ENCODE measurements at places on chromosomes 2 and 18.

DNA sequence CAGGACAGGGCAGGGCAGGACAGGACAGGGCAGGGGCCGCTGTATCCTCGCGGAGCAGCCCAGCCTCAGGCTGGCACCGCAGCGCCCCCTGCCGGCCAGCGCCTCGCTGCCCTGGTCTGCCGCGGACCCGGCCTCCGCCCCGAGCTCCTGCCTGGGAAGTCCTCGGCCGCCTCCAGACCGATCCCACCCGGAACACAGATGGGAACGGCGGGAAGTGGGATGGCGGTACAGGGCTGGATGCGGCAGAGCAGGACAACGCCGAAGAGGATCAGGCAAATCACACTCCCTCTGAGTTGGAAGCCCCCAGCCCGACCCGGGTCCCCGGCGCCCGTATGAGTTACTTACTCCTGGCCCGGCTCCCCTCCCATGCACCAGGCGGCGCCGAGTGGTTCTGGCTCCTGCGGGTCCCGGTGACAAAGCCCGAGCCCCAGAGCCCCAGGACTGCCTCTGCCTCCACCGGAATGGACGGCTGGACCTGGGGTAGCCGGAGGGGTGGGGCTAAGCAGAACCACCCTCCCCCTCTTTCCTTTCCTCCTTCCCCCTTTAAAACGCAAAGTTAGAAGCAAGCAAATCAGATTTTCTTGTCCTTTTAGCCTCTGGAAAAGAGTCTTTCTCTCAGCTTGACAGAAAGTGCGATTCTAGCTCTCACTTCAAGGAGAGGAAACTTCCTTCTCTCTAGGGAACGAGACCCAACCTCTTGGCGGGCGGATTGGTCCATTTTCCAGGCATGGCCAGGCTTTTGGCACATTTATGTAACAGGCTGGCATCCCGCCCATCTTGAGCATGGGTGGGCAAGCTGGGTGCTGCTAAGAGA, at the start of gene TP53I3:
Gene TP53I3 (minus strand): TSS at position 449 of the 814 bp plus-strand sequence. CDS start 508 bp downstream, outside the sequence.
- DNase-seq, result peak; percentile 78

- DNase-seq, result no peak
Observed at GRCh38 chr2:109168086-109168485, 39.1 kb downstream of the SH3RF3 start.

GRCh38 chr2:206095536-206096332, 9.8 kb upstream of the INO80D start:
- no peak for DNase-seq

DNA sequence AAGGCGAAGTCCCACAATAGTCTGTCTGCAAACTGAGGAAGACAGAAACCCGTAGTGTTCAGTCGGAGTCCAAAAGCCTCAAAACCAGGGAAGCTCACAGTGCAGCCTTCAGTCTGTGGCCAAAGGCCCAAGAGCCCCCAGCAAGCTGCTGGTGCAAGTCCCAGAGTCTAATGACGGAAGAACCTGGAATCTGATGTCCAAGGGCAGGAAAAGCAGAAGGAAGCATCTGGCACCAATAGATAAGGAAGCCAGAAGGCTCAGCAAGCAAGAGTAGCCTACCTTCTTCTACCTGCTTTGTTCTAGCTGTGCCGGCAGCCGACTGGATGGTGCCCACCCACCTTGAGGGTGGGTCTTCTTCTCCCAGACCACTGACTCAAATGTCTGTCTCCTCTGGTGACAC, 21.8 kb downstream of the CFAP210 start:
- no peak for DNase-seq

DNA sequence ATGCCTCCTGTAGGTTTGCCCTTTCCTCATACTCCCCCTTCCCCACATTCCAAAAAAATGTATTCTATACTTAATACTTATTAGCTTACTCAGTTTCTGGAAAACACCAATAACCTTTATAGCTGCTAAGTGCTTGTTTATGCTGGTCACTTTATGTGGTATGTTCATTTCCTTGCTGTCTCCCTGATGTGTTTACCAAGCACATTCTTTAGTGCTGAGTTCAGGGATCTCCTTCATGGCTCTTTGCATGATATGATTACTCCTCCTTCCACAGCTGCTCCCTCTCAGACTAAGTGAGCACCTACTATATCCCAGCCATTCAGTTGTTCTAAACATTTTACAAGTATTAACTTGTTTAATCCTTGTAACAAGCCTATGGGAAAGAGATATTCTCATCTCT, 698.3 kb upstream of the FANCL start:
- DNase-seq, result no peak

- no peak for DNase-seq
Observed at GRCh38 chr2:179702912-179703311, 158.5 kb downstream of the ZNF385B start.

GRCh38 chr2:130823171-130823885, 13.4 kb upstream of the ARHGEF4 start:
- no peak for DNase-seq

GRCh38 chr18:60981682-60982328, 351.4 kb upstream of the CDH20 start:
- DNase-seq, result no peak

DNA sequence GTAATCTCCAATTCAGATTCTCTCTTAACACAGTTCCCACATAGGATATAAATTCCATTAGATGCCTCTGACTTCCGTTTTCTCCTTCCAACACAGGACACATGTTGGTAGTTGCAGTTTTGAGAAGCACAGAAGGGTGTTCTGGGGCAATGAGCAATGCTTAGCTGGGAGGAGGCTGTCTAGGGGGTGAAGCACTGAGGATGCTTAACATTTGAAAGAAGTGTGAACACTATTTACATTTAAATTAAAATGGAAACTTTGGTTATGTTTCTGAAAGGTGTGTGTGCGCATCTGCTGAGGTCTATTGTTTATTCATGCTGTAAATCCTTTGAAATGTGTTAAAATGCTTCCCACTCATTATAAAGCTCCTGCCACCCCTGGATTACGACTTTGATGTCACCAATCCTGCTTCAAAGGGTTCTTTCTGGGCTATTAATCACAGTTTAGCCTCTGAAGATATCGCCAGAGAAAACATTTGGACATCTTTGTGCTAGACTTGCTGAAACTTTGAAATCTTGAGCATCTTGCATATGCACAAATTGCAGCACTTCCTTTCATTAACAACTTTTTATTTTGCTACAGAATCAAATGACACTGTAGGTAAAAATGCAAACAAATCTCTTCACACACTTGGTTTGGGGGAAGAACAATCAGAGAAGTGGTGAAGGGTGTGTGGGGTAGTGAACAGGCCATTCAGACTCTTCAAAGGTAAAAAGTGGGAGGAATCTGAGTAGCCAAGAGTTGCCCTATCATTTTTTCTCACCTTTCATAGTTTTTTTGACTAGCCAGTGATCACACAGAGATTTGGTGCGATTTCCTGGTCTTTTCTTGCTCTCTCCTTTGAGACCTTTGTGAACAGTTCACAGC, 258.4 kb downstream of the MYO3B start:
- no peak for DNase-seq

DNA sequence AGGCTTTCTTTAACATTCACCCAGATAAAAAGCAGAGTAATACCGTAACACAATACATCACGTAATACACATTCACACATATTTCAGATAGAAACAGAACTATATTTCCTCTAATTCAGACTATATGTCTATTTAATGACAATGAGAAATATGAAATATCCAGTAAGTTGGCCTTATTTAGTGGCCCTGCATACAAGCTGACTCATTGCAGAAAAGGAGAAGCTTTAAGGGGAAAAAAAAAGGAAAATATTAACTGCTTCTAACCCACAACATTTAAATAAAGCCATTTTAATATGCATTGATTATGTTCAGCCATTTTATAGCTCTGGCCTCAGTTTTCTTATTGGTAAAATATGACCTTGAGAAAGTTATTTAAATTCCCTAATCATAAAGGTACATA, 94.8 kb downstream of the PPP1R1C start:
- no peak for DNase-seq

GRCh38 chr2:136215908-136216472, 98.0 kb upstream of the CXCR4 start:
- no peak for DNase-seq

DNA sequence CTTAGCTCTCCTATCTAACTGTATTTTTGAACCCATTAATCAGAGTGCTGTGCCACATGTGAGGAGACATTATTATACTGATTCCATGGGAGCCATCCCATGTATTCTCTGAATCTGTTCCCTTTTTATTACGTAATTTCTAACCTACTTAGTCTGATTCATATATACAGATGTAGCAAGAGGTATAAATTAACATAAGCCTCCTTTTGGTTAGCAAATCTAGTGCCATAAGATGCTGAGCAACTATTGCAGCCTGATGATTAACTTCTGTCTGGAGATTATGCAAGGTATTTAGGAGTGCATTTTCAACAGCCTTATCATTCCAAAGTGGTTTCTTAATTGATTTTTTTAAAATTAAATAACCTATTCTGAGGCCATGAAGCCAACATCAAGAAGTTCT, 114.1 kb upstream of the MSH2 start:
- no peak for DNase-seq

DNA sequence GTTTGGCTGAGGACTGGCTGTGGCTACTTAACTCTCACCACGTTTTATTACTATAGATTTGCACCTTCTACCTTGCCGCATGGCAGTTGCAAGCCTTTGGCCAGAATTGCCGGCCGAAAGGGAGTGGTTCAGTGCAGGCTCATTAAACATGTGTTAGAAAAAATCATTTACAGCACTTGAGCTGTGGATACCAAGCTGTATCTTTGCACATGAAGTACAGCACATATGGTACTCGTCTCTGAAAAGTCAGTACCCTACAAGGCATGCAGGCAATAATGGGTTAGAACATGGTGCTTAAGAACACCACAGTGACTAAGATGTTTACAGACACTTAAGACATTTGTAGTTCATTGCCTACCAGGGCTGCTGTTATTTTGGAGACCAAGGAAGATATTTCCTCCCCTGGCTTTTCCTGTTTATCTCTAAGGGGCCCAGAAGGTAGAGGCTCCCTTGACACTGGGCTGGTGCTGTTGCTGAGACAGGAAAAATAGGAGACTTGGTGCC, 103.1 kb downstream of the ZNF532 start:
- no peak for DNase-seq

GRCh38 chr2:226247289-226248275, 552.0 kb downstream of the IRS1 start:
- no peak for DNase-seq

DNA sequence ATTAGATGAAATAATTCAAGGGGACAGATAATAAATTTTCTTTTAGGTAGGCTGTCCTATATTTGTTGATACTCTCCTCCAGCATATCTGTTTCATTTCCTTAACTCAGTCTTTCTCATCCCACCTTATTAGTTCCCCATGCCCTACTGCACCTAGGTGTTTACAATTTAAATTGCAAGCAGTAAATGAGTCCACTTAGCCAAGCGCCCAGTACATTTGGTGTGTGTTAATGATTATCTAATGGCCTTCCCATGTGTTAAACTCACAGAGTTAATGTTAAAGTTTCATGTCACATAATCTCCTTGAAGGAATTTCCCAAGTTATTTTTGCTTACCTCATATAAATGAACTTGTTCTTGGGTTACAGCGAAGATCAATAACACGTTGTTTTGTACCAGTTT, 31.2 kb downstream of the ITGB6 start:
- no peak for DNase-seq

DNA sequence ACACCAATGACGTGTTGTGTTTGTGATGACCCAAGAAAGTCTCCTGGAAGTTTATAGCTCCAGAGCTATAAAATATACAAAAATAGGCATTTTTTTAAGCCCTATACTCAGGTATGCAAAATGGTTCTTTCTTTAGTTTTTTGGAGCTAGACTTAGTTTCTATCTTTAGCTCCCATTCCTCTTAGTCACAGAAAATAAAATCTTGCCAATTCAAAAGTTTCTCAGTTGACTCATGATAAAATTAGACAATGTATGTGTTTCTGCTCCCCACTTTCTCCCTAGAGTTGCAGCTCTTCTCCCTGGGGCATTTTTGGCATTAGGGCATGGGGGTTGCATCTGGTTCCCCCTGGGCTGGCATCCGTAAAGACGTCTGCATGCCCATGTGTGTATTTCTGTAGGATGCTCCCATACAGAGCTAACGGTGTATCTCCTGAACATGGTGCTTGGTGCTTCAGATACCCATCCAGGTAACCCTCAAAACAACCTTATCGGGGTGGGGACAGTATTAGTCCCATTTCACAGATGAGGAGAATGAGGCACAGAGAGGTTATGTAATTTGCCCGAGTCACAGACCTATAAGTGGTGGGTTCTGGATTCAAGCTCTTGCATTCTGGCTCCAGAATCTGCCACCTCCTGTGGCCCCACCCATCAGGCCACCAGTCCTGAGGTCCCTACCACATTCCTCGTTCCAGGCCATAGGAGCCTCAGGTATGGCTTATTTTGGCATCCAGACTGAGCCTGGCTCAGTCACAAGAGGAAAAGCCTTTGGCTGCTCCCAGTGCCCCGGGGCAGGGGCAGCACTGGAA, 43.1 kb upstream of the ASAP2 start:
- DNase-seq, result no peak

- no peak for DNase-seq
Observed at GRCh38 chr2:238461491-238461890, 34.8 kb downstream of the ASB1 start.

GRCh38 chr2:220697011-220697410, 875.1 kb downstream of the EPHA4 start:
- no peak for DNase-seq

DNA sequence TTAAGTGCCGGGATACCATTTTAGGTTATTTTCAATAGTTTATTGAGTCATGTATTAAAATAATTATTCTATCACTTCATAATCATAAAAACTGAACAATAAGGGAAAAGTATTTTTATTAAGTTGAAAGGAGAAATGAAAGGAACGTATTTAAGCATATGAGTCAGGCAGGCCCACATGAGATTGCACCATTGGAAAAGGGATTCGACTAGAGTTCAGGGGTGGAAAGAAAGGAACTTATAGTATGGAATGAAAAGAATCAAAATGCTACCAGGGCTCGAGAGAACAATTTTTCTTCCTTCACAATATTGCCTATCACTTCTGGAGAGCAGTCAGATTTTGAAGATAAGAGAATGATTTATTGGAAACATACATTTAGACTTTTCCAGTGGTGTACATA, 516.5 kb upstream of the NETO1 start:
- DNase-seq, result no peak

- no peak for DNase-seq
Observed at GRCh38 chr2:211170843-211171242, 614.4 kb downstream of the CPS1 start.

- no peak for DNase-seq
Observed at GRCh38 chr2:183495589-183496267, 371.5 kb downstream of the NUP35 start.

- no peak for DNase-seq
Observed at GRCh38 chr2:121809607-121810006, 54.2 kb downstream of the TSN start.

GRCh38 chr2:183991968-183992367, 606.4 kb upstream of the ZNF804A start:
- DNase-seq, result no peak
